ENCODE measurements at places on chromosomes 1 and 21.

GRCh38 chr1:20151906-20152598 is 12.9 kb downstream of the PLA2G2F start:
- DNase-seq: peak; percentile 88

DNA sequence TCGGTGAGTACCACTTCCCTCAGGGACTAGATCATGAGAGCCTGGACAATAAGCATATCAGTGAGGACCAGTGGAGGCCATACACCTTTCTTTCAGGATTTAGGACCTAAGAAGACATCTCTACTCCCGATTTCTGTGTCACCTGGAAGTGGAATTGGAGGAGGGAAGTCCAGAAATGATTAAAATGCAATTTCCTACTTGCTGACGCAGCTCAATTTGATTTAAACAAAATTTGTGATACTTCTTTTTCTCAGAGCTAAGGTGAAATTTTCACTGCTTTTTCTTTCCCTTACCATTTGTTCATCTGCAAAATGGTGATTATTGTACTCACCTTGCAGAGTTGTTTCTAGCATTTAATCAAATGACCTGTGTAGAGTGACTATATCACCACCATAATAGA is 38.8 kb upstream of the BTG3 start:
- no peak for DNase-seq

- DNase-seq: no peak
These were observed 218.6 kb downstream of the SLC44A5 start for GRCh38 chr1:75392278-75392677.

DNA sequence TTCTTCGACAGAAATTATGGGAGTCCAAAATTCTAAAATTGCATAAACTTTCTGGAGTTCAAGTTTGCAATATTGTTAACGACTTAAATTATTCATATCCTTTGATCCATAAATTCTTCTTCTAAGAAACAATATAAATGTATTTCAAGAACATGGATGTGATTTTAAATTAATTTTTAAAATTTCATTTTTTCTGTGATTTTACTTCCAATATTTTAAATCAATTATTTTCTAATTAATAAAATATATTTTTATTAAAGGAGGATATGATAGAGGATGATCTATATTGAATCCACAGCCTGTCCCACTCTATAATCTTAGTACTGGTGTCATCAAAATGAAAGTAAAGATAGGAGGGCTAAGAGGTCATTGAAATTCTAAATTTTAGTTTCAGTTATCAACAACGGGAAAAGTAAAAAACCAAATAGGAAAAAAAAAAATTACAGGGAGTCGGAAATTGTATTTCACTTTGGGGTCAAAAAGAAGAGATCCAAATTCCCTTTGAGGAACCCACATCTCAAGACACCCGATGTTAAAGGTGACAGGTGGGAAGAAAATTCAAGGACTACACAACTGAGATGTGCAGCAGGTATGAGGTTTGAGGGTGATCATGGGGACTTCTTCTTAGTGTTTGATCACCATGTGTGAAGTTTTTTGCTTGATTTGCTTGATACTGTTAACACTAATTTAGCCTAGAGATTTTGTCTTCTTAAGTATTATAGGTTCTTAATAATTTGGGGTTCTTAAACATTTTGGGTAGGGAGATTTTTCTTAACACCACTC is 154.8 kb upstream of the RGS18 start:
- DNase-seq: no peak

GRCh38 chr1:91755702-91756287 is 130.2 kb downstream of the TGFBR3 start:
- no peak for DNase-seq

DNA sequence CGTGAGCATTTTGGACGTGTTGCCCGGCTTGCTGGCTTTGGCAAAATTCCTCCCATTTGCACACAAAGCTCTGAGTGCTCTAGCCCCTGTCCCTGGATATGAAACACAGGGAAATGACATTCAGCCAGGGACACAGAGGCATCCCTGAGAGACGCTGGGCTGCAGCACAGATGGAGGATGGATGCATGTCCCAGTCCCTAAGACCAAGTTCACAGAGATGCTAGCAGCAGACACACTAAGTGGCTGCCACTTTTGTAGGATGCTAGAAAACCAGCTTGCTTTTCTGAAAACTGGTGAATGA is 12.5 kb downstream of the ACTRT2 start:
- DNase-seq: no peak

Measured in CD8-positive, alpha-beta T cell (primary cell).